ENCODE measurements at places on chromosomes 2 and 18.

GRCh38 chr2:64697297-64698176 lies 43.8 kb upstream of the SERTAD2 start:
- DNase-seq = no peak

DNA sequence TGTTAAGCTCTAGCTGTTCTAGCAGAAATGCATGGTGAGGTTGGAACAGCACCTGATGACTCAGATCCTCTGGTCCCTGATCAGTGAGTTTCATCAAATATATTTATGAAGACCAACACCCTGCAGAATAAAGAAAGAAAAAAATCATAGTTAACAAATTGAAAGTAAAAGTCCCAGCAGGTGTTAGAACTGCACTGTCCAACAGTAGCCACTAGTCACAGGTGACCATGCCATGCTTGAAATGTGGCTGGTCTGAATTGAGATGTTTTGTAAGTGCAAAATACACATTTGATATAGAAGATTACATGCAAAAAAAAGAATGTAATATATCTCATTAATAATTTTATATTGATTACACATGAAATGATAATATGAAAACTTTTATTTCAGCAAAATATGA lies 1010.7 kb upstream of the ZEB2 start:
- DNase-seq = no peak

GRCh38 chr18:32040936-32041335 lies 22.3 kb downstream of the RNF125 start:
- DNase-seq = peak; percentile 22

DNA sequence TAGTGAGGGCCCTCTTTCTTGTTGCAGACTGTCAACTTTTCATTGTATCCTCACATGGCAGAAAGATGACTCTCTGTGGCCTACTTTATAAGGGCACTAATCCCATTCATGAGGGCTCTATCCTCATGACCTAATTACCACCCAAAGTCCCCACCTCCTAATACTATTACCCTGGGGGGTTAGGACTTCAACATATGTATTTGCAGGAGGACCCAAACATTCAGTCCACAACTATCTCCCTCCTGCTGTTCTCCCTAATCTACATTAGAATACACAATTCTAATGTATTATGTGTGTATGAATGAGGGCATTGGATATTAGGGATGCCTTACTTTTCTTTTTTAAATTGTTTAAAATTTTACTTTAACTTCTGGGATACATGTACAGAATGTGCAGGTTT lies 246.0 kb upstream of the TANK start:
- no peak for DNase-seq

GRCh38 chr2:200863782-200864175 lies 679 bp downstream of the CLK1 start:
- DNase-seq = no peak

DNA sequence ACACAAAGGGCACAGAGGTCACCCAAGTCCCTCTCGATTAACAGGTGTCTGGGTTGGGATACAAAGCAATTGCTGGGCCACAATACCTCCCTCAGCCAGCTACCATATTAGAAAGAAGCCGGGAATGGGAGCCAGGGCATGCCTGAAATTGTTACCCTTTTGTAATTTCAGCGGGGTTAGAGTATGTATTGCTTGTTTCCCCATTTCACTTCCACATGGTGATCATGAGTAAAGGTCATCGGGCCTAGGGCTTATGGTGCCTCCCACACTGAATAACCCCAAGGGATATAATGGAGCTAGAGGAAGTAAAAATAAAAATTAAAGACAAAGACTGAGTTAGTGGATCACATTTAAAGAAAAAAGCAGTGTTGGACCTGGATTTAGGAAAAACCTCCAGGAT lies 437.2 kb upstream of the KLHL29 start:
- no peak for DNase-seq

- no peak for DNase-seq
Observed at GRCh38 chr2:128303095-128303791, 15.4 kb downstream of the HS6ST1 start.

DNA sequence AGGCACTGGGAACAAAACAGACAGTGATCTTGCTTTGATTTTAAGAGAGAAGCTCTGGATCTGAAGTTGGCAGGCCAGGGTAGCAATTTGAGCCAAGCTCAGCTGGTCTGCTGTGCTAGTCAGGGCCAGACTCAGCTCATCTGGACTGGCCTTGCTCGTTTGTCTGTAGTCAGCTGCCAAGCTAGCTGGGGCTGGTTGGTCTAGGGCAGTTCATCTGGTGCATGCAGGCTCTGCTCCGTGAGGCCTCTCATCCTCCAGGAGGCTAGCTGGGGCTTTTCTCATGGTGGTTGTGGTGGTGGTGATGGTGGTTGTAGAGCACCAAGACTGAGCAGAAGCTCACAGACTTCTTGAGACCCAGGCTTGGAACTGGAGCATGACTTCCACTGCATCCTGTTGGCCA lies 10.3 kb downstream of the FBLN7 start:
- no peak for DNase-seq
